ENCODE measurements at places on chromosomes 4 and X.

DNA sequence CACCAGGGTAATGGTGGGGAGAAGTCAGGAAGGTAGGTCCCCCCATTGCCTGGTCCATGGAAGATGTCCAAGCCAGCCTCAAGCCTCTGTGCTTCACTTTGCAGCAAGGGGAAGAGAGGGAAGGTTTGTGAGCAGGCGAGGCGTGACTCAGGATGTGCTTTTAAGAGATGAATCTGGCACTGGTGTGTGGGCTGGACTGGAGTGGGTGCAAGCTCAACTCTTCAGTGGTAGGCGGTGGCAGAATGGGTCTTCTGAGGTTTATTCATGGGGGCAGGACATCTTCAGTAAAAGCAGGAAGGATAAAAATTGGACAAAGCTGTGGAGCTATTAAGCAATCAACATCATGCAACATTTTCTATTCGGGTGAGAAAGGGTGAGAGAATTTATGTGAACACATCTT, 19.4 kb downstream of the GPM6B start:
- DNase-seq = no peak

GRCh38 chrX:9501362-9501761, 36.5 kb downstream of the TBL1X start:
- no peak for DNase-seq

- no peak for DNase-seq
Observed at GRCh38 chrX:148382983-148383382, 117.4 kb upstream of the AFF2 start.

GRCh38 chr4:56434599-56435139, 746 bp downstream of the PPAT start:
- DNase-seq = no peak

- DNase-seq = no peak
Observed at GRCh38 chr4:176601124-176601523, 191.6 kb downstream of the VEGFC start.

- DNase-seq = no peak
Observed at GRCh38 chr4:155666344-155667221, at the start of gene GUCY1A1. GUCY1A1 (plus strand) TSS chr4:155666848; CDS start chr4:155696868, 30,020 bp downstream.

Data from chondrocyte (in vitro differentiated cells).